ENCODE measurements at places on chromosomes 12 and 14.

DNA sequence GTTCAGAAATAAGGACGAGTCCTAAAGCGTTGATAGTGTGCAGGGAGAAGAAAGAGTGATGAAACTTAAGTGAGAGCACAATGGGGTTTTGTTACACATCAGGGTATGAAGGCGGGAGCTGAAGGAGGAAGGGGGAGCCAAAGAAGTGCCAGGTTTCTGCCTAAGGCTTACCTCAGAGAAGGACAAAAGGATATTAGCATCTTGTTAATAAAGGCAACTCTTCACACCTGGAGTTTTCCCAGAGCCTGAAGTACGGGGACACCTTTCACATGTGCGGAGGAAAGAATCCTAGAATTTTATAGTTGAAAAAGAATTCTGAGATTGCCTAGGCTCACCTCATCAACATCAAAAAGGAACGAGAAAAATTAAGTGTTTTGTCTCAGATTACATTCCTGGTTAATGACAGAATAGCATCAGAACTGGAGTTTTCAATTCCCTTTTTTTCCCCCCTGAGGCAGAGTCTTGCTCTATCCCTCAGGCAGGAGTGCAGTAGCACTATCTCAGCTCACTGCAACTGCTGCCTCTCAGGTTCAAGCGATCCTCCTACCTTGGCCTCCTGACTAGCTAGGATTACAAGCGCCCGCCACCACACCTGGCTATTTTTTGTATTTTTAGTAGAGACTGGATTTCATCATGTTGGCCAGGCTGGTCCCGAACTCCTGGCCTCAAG lies 2.2 kb upstream of the SAV1 start:
- no peak for DNase-seq

- no peak for DNase-seq
Measured at GRCh38 chr12:24378548-24379407, 429.3 kb upstream of the SOX5 start.

- DNase-seq = peak; percentile 93
Measured at GRCh38 chr12:121530600-121531355, 50.0 kb downstream of the KDM2B start.

- DNase-seq = no peak
Measured at GRCh38 chr14:63046339-63047268, 1.3 kb upstream of the KCNH5 start.

DNA sequence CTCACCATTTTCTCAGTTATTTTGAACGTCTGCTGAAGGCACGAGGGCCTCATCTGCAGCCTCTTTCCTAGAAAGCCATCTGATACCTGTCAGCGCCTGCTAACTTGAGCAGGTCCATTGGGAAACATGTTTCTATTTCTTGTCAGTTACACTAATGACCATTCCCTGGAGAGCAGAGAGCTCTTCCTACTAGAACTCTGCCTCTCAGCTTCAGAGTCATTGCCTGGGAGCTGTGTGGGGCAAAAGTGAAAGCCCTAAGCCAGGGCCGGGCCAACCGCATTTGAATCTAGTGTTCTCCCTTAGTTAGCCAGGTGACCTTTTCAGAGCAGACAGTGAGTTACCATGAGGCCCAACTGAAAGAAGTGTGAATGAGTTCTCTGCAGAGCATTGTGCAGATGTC lies 135.8 kb downstream of the EML1 start:
- DNase-seq = no peak

GRCh38 chr12:124518051-124518932 lies 49.1 kb downstream of the NCOR2 start:
- DNase-seq = peak; percentile 100

DNA sequence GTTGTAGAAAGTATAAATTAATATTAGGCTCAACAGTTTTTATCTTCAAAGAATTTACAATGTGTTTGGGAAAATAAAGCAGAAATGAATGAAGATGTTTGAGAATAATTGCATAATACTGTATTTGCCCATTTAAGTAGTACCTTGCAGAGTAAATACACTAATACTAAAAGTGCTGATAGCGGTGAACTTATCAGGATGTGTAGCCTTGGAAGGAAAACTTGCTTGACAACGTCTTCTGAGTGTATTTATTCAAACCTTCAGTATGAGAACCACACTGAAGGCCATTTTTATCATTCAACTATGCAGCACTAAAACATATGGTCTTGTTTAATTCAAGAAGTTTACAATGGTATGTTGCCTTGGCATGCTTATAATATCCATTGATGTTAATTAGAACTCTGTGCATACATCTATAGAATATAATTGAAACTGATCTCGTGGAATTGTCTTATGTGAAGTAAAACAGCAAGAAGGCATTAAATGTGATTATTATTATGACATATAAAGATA lies 41.3 kb downstream of the MSRB3 start:
- no peak for DNase-seq

GRCh38 chr14:64990939-64991338 lies 4.2 kb downstream of the FNTB start:
- no peak for DNase-seq

DNA sequence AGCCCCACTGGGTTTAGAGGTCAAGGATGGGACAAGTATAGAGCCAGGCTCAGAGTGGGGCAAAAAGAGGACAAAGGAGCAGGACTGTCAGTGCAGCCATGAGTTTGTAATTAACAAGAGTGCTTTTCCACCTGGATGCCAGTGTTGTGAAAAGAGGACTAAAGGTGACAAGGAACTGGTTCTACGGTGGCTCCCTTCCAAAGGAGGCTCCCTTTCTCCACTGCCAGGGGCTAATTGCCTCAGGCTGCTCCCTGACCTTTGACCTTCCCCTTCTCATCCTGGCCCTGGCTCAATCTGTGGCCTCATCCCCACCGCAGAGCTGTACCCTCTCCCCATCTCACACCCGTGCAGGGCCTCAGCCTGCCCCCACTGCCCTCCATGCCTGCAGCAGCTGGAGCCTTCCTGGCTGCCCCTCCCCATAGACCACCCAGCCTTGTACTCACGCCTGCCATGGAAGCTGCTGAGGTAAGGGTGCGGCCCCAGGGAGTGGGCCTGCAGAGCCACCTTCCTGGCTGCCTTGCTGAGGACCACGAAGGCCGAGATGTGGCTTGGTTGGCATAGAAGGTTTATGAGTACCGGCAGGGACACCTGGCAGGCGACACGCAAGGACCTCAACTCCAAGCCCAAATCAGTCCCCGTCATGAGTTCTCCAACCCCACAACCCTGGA lies 24.8 kb upstream of the FKBP4 start:
- DNase-seq = no peak

DNA sequence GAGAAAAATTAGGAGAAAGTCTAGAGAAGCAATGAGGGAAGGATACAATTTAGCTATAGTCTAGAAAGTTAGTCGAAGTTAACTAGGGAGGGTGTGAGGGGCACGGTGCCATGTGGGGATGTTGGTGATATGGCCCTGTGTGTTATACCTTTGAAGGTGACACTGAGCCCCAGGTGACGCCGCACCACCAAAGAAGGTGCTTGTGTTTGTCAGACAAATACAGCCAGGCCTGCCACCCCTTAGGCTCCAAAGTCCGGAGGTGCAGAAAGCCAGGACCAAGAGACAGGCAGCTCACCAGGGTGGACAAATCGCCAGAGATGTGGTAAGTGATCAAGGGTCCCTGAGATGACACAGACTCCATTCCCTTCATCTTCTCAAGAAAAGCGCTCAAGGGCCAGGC lies 1.1 kb downstream of the C1S start:
- DNase-seq = no peak

- DNase-seq = peak; percentile 72
Measured at GRCh38 chr14:74488786-74489397, 4.2 kb downstream of the NPC2 start.

DNA sequence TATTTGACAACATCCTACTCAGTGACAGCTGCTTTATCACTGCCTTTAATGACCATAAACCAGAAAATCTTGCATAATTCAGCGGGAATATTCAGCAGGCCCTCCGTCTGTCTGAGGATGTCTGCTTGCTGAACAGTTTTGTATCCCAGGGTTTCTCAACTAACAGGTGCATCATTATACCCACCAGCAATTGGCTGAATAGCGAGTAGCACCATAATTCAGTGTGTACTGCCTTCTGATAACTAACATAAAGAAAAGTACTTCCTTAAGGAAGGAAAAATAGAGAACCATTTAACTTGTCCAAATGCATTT lies 680.1 kb downstream of the GALC start:
- DNase-seq = no peak

DNA sequence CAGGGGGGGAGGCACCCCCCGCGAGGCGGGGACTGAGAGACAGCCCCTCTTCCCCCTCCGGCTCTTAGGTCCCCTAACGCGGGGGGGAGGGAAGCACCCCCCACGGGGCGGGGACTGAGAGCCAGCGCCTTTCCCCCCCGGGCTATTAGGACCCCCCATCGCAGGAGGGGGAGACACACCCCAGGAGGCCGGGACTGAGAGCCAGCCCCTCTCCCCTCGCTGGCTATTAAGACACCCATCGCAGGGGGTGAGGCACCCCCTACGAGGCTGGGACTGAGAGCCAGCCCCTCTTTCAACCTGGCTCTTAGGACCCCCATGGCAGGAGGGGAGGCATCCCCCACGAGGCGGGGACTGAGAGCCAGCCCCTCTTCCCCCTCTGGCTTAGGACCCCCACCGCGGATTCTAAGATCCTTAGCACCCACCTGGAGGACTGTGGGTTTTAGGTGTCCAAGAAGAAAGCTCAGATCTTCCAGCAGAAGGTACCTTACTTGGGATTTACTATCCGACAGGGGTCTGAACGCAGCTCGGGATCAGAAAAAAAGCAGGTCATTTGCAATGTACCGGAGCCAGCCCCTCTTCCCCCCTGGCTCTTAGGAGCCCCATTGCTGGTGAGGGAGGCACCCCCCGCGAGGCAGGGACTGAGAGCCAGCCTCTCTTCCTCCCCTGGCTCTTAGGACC lies 197.8 kb upstream of the PZP start:
- DNase-seq = no peak

GRCh38 chr14:105427936-105428485 lies 8.4 kb downstream of the MTA1 start:
- DNase-seq = no peak

GRCh38 chr14:95290871-95291431 lies 28.8 kb downstream of the CLMN start:
- no peak for DNase-seq

GRCh38 chr12:73947326-73948026 lies 590.2 kb upstream of the ATXN7L3B start:
- DNase-seq = no peak

GRCh38 chr12:39441963-39442830 lies 723 bp downstream of the KIF21A start:
- peak; percentile 23 for DNase-seq

DNA sequence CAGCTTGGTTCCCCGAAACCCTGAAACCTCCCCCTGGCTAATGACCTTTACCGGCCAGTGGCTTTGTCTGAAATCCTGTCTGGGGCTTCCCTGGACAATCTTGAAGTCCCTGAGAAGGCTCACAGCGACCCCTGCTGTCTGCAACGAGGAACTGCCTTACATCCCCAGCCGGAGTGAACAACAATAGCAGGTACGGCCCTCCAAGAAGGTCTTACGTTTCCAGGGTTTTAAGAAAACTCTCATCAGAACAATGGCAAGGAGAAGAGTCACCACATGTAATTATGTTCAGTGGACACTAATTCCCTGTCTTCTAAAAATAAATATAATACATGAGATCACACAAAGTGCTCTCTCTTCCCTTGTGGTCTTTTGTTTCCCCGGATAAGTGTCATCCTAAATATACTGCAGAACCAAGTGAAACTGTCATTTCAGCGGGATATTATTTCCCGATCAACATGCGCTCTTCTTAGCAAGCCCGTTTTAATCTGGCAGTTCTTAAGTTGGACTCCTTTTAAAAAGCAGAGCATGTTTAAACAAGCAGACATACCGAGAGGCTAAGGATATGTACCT lies 53.3 kb downstream of the RBM19 start:
- peak; percentile 86 for DNase-seq

DNA sequence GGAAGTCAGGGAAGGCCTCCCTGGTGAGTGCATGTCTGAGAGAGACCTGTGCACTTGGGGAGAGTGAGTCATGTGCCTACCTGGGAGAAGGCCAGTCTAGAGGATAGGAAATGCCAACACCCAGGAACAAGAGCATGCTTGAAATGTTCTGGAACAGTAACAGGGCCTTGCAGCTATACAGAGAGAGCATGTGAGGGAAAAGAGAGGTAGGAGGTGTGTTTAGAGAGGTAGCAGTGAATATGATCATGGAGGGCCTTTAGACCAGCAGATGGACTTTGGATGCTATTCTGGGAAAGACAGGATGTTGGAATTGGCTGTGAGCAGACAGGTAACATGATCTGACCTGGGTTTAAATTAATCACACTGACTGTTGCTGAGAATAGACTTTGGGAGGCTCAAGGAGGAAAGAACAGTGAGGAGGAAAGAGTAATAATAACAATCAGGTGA lies 1143.6 kb downstream of the FLRT2 start:
- no peak for DNase-seq

DNA sequence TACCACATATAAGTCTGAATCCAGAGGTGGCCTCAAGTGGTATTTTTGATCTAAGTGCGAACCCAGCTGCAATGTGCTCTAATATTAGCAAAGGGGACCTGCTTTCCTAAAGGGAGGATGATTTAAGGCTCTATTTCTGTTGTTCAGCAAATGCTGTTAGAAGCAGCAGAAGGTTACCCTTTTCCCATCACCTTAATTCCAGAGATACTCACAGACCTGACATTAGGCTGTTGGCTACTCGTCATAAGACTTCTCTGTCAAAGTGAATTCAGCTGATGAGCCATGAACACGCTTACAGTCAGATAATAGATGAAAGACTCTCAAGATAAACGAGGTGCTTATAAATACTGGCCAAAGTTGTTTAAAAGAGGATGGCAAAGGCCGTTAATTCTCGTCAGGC lies 308.7 kb upstream of the DDHD1 start:
- DNase-seq = no peak

GRCh38 chr14:85190251-85190650 lies 339.7 kb upstream of the FLRT2 start:
- DNase-seq = no peak

DNA sequence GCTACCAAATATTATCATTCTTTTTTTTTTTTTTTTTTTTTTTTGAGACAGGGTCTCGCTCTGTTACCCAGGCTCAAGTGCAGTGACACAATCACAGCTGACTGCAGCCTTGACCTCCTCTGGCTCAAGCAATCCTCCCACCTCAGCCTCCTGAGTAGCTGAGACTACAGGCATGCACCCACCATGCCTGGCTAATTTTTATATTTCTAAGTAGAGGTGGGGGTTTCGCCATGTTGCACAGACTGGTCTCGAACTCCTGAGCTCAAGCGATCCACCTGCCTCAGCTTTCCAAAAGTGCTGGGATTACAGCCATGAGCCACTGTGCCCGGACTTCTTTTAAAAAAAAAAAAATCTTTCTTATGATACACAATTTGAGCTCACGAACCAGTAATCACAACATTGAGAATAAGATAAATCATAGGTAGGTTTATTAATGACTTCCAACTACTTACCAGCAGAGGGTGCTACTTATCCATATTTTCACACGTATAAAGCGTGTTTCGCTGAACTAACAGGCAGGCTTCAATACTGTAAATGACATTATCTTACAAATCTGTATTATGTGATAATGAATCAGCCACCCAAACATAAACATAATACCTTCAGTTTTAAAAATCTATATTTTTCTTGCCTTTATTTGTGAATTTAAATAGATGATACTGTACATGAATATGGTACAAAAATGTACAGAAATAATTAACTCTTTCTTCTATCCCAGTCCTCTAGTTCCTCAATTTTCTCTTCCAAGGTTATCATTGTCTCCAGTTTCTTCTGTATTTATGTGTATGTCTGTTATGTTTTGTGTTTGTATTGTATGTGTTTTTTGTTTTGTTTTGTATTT lies 42.5 kb upstream of the BCAT1 start:
- peak; percentile 75 for DNase-seq

- DNase-seq = peak; percentile 29
Measured at GRCh38 chr12:128798571-128799341, 25.0 kb downstream of the SLC15A4 start.

GRCh38 chr14:50791201-50791600 lies 39.8 kb downstream of the NIN start:
- no peak for DNase-seq
